Kidney tubule cell (primary cell): ENCODE measurements at places on chromosomes 12 and 14.

DNA sequence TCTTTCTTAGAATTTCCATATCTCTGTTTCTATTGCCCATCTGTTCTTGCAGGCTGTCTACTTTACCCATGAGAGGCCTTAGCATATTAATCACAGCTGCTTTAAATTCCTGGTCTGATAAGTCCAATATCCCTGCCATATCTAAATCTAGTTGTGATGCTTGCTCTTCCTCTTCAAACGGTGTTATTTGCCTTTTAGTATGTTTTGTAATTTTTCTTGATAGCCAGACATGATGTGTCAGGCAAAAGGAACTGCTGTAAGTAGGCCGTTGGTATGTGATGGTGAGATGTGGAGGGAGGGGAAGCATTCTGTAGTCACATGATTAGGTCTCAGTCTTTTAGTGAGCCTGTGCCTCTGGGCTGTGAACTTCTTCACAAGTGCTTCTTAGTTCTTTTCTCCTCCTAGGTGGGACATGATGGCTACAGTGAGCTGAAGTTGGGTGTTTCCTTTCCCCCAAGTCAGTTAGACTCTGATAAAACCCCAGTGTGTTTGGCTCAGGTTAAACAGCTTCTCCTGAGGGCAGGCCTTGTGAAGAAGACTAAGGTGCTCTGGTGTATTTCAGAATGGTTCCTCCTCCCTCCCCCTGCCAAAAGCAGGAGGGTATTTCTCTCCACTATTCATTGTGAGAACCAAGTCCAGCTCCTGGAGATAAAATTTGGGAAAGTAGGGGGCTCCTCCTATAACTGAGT lies 195.9 kb upstream of the PARP11 start:
- no peak for DNase-seq

GRCh38 chr12:57632958-57633840 lies at the start of gene B4GALNT1:
Gene B4GALNT1, minus strand, starts transcription at chr12:57633201. Its CDS starts 1,069 bp downstream, at chr12:57632132.
- DNase-seq: peak; percentile 57

- no peak for DNase-seq
These were observed 534.2 kb upstream of the MIS18BP1 start for GRCh38 chr14:45787167-45787566.

- DNase-seq: no peak
These were observed 50.8 kb upstream of the ELK3 start for GRCh38 chr12:96143392-96143791.

DNA sequence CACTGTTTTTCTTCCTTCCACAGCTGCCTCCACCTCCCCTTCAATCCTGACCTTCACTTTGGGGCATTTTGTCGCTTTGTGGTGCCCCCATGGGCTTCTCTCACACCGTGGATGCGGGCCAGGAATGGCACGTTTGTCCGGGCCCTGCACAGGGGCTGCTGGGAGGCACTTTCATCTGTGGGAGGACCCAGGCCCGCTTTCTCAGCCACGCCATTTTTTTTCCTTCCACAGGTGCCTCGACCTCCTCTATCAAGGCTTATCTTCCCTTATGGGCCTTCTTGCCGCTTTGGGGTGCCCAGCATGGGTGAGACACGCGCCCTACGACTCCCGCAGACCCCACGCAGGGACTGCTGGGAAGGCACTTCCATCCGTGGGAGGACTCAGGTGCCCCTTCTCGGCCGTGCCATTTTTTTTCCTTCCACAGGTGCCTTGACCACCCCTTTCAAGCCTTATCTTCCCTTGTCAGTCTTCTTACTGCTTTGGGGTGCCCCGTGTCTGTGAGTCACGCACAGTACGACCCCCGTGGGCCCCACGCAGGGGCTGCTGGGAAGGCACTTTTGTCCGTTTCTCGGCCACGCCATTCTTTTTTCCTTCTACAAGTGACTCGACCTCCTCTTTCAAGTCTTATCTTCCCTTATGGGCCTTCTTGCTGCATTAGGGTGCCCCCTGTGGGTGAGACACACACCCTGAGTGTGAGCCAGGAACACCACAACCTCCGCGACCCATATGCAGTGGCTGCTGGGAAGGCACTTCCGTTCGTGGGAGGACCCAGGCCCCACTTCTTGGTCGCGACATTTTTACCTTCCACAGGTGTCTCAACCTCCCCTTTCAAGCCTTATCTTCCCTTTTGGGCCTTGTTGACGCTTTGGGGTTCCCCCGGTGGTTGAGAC lies 270.7 kb downstream of the ALG10 start:
- DNase-seq: no peak

DNA sequence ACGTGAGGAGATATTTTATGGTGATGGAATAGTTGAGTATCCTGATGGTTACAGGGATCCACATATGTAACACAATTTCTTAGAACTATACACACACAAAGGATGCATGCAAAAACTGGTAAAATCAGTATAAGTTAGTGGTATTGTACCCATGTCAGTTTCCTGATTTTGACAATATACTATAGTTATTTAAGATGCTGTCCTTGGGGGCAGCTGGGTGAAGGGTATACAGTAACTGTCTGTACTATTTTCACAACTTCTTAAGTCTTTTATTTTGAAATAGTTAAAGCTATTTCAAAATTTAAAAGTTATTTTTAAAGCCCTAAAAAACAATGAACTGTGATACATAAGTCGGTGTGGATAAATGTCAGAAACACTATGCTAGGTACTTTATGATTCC lies 24.5 kb upstream of the POLR3B start:
- no peak for DNase-seq

DNA sequence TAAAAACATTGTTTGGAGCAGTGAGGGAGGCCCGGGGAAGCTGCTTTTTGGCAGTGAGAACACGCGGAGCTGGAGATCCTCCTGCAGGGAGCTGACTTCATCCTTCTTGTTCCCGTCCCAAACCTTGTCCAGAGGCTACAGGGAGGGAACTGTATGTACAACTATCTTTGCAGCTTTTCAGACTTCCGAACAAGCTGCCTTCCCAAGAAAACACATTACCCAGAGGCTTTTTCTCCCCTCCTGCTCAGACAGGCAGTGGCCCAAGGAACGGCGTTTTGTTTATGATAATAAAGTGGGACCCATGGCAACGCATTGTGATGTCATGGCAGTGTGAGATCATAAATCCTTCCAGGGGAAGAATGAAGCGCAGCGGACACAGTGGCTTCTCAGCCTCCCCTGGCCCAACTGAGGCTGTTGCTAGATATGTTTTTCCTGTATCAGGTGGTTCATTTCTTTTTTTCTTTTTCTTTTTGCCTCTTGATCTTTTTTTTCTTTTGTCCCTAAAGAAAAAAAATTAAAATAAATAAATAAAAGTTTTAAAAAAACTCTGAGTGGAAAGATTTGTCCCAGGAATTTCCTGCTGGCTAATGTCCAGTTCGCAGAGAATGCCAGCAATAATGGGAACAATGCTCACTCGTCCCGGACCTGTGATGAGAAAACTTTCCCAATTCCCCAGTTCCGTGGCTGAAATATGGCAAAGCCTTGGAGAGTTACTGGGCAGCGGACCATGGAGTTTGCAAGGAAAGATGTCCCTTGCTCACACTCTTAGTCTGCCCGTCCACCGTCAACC lies 103.4 kb upstream of the MAP1LC3B2 start:
- peak; percentile 91 for DNase-seq

DNA sequence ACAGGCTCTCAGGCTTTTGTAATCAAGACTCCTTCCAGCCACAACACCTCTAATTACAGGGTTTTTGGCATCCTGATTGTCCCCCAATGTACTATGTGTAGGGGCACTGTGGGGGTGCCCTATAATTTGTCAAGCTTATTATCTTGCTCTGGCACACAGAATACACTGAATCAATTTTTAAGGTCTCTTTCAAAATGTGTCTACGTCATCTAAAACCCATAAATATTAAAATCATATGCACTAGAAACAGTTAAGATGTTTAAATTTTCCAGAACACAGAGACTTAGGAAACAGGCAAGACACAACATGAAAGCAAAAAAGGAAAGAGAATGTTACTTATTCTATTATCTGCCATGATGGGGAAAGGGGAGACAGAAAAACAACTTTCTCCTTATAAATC lies 665.7 kb downstream of the NRXN3 start:
- DNase-seq: no peak

GRCh38 chr12:62621101-62621638 lies 154.5 kb downstream of the MON2 start:
- DNase-seq: no peak

DNA sequence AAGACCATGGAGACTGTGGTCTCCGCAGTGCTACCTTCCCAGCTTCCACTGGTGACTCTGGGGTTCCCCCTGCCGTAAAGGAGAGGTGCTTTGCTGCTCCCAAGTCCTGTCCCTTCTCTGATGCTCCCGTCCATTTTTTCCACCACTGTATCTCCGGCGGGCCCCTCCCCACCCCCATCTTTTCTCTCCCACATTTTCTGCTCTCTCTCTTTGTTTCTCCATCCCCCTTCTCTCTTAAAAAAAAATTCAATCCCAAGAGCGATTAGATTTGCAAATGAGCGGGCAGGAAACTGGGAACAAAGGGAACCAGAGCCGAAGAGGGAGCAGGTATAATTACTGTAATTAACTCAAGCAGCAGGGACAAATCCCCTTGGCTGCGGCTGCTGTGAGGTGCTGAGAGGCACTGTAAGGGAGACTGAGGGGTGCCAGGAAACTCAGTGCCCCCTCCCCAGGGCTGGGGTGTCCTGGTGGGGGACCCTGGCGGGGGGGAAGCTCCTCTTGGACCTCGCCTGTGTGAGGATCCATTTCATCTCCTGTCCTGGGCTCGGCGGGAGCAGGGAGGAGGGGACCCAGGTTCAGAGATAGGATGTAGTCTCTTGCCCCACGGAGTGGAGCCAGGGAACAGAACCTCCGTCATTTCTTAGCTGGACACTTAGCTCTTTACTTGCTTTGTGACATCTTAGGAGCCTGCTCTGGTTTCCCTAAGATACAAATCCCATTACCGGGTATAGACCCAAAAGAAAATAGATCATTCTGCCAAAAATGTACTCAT lies 140.4 kb upstream of the NRXN3 start:
- no peak for DNase-seq

- no peak for DNase-seq
These were observed 270.3 kb downstream of the CCDC91 start for GRCh38 chr12:28460420-28461130.

- DNase-seq: no peak
These were observed 1.1 kb upstream of the HOMEZ start for GRCh38 chr14:23286902-23287479.

DNA sequence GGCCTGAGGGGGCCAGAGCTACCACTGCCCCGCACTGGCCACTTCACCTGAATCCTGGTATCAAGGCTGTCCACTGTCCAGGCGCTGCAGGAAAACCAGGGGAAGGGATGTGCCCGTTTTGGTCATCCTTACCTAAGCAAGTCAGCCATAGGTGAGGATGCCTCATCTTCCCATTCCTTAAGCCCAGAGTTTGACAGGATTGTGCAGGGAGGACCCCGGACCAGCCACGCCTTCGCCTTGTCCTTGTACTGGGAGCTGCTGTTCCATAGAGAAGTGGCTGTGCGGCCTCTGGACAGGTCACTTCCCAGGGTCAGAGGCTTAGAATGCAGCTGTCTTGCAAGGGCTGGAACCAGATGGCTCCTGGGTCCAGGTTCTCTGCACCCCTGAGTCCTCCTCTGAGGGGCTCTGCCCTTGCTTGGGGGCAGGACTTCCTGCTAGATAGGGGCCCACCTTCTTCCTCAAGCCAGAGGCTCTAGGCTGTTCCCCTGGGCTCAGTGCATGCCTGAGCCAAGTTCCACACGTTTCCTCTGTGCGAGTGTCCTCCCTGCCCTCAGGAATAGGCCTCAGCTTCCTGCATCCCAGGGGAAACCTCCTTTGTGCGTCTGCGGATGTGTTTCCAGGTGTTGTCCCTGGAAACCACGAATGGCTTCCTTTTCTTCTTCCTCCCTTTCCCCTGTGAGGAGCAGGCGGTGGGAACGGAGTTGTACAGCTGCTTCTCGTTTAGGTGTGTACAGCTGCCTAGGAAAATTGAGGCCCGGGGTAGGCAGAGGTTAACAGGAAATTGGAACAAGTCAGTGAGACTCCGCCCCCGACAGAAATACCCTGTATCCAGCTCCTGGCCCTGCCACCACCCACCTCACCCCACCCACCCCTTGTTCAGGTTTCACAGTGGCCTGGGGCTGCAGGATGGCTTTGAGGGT lies 54.3 kb upstream of the RIN3 start:
- no peak for DNase-seq

DNA sequence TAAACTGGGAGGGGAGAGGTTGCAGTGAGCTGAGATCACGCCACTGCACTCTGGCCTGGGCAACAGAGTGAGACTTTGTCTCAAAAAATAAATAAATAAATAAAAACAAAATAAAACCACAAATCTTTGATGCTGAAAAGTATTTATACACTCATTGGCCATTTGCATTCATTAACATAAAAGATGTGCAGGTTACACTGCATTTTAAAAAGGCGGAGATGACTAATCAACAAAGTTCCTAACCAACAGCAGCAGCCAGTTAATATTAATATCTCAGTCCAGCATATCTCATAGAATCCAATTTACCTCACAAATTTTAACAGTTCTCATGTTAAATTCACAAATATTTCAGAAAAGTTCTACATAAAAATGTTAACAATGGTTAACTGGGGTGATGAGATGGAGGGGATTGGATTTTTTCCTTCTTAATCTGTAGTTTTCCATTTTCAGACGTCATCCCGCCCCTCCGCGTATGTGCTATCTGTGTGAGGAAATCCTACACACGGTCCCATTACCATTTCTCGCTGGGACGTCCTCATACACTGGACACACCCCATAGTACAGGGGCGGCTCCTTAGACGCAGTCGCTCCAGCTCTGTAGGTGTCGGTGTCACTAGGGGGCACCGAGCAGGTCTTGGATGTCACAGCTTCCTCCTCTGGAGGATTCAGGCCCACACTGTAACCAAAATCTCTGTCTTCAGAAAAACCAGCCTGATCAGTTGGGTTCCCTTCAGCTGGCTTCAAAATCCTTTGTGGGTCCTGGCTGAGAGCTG lies 7.3 kb downstream of the ANKLE2 start:
- DNase-seq: no peak

DNA sequence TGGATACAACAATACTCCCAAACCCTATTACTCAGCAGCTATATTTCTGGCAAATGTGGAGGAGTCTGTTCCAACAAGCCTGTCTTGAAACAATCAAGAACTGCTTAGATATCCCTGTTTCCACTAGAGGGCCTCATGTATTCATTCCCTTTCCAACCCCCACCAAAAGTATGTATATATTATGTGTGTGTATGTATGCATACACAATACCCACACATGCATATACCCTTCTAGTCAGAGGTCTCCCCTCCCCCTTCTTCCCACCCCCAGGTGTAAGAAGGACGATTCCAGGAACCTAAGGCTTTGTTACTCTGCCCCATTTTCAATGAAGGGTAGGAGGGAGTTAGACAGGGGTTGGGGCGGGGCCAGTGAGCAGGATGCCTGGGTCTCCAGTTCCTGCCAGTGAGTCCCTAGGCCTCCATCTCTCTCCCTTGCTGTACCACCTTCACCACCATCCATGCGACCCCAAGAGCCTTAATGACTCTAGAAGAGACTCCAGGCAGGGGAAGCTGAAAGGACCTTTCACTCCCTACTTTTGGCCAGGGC lies at the start of gene DGKA:
Gene DGKA (plus strand): TSS at position 392 of the 546 bp plus-strand sequence. CDS start 5,342 bp downstream, outside the sequence.
- peak; percentile 65 for DNase-seq
